ENCODE measurements at places on chromosomes 12 and 14. TPM values are rescaled to one million over a fixed set of nuclear protein-coding genes. Genes with fewer than 3 reads are reported as not detected.

GRCh38 chr14:57174466-57174865 lies 94.2 kb downstream of the EXOC5 start:
- DNase-seq = no peak

GRCh38 chr12:37543131-37543965 lies 773.2 kb upstream of the ALG10B start:
- no peak for DNase-seq

DNA sequence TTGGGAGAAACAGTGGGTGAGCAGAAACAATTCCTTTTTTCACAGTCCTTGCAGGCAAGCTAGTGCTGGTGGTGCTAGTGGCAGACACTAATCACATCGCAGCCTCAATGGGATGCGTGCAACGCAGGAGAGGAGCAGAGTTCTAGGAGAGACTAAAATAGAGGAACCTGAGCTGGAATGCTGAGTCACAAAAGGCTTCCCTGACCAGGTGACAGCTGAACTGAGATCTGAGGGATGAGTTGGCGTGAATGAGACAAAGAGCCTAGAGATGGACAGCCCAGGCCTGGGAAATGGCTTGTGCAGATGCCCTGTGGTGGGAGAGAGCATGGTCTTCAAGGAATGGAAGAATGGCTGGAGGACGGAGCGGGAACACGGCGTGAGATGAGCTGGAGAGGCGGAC lies 25.8 kb downstream of the ACADS start:
- no peak for DNase-seq

- DNase-seq = no peak
Observed at GRCh38 chr12:3042394-3042793, 34.8 kb upstream of the TSPAN9 start.

The TSPAN9 gene
- polyA plus RNA-seq = 31.1 TPM

GRCh38 chr14:24673059-24673458 lies 39.1 kb upstream of the GZMB start:
- DNase-seq = no peak

The TAS2R14 gene
- 1.3 TPM for polyA plus RNA-seq

The SERPINA6 gene
- not detected for polyA plus RNA-seq

The ACSM4 gene
- polyA plus RNA-seq = not detected

The PRPH gene
- polyA plus RNA-seq = 0.06 TPM

DNA sequence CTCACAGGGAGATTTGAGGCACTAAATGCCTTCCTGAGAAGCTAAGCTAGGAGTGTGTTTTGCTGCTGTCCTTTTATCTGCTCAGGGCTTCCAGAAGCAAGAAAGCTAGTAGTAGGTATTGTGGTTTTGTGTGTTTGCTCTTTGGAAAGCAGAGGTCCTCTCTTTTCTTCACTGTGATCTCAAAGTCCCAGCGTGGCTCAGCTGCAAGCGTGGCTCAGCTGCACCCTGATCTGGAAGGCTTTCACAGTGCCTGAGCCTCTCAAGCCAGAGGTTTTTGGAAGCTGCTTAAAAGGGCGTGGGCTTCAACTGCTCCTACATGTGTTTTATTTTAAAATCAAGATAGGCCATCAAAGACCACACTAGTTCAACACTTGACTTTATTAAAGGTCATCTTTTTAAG lies 337.4 kb upstream of the RGS6 start:
- DNase-seq = peak; percentile 46

The ACOT4 gene
- 0.17 TPM for polyA plus RNA-seq

DNA sequence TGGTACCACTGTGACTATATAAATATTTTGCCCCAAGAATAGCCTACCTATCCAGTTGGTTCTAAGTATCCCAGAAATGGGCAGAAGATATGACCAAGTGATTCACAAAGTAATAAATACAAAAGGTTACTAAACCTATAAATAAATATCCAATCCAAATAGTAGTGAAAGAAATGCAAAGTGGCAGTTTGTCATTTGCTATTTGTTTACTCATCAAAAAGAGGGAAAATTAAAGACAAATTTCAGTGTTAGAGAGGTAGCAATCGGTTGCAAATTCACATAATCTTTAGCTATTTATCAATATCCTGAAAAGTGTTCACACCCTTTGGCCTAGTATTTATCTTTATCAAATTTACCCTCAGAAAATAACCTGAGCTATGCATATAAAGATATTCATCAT lies 136.4 kb upstream of the NPAS3 start:
- DNase-seq = no peak

GRCh38 chr12:24127919-24128721 lies 178.7 kb upstream of the SOX5 start:
- DNase-seq = no peak

The MYO1H gene
- polyA plus RNA-seq = 0.15 TPM

The GSC gene
- polyA plus RNA-seq = 0.05 TPM

- peak; percentile 76 for DNase-seq
Observed at GRCh38 chr12:96906849-96907670, at the start of gene NEDD1. NEDD1 (plus strand) TSS chr12:96907257; CDS start chr12:96909760, 2,503 bp downstream.

- DNase-seq = peak; percentile 41
Observed at GRCh38 chr12:49019443-49020324, 1.1 kb upstream of the PRKAG1 start.

The SERPINA12 gene
- not detected for polyA plus RNA-seq

- no peak for DNase-seq
Observed at GRCh38 chr12:1603269-1603993, 9.1 kb upstream of the FBXL14 start.

DNA sequence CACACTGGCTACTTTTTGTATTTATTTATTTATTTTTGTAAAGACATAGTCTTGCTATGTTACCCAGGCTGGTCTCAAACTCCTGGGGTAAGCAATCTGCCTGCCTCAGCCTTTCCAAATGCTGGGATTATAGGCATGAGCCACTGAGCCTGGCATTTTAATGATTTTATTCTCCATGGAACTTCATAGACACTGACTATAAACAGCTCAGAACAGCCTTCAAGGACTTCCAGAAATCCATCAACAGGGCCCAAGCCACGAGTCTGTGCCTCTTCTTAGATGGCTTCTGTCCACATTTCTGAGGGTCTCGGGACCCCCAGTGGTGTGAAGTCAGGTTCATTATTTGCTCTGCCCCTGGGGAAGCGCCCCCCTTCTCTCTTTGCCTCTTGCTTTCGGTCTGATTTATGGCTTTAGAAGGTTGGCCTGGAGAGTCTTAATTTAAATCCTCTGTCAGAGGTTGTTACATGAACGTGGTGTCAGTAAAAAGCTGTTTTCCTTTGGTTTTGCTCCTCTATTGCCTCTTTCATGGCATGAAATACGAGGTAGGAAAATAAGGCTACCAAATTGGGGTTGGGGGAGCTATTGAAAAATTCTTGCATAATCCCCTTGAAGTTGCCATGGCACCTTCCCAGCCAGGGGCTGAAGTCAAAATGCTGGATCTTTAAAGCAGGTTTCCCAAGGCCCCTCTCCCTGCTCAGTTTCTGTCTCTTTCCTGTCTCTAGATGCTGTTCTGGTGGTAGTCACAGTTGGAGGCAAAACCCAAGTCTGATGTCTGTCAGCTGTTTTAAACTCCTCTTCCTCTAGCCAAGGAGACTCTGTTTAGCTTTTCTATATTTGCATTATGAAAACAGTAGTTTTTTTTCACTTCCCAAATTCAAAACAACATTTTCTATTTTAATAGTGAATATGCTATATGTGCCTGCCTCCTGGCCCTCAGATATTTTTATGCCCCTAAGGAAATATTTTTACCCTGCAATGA lies 129.4 kb downstream of the SMOC1 start:
- DNase-seq = no peak

The SLCO1A2 gene
- polyA plus RNA-seq = not detected

GRCh38 chr12:51907856-51908425 lies 637 bp downstream of the ACVRL1 start:
- no peak for DNase-seq

The ACACB gene
- polyA plus RNA-seq = 1.7 TPM

The TAS2R20 gene
- polyA plus RNA-seq = 0.06 TPM

The ESRRB gene
- 0.03 TPM for polyA plus RNA-seq

DNA sequence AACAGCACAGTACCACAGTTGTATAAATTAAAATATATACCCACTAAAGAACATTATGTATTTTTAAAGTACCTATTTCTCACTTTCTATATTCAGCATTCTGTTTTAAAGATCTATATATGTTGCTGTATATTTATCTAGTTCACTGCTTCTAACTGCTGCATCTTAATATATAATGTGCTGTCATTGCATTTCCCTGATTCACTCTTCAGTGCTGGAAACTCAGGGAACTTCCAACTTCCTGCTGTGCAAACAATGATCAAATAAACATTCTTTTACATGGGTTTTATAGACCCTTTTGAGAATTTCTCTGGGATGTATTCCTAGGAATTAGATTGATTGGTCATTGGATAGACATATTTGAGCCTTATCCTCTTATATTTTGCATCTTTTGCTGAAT lies 379.1 kb downstream of the APAF1 start:
- DNase-seq = no peak

DNA sequence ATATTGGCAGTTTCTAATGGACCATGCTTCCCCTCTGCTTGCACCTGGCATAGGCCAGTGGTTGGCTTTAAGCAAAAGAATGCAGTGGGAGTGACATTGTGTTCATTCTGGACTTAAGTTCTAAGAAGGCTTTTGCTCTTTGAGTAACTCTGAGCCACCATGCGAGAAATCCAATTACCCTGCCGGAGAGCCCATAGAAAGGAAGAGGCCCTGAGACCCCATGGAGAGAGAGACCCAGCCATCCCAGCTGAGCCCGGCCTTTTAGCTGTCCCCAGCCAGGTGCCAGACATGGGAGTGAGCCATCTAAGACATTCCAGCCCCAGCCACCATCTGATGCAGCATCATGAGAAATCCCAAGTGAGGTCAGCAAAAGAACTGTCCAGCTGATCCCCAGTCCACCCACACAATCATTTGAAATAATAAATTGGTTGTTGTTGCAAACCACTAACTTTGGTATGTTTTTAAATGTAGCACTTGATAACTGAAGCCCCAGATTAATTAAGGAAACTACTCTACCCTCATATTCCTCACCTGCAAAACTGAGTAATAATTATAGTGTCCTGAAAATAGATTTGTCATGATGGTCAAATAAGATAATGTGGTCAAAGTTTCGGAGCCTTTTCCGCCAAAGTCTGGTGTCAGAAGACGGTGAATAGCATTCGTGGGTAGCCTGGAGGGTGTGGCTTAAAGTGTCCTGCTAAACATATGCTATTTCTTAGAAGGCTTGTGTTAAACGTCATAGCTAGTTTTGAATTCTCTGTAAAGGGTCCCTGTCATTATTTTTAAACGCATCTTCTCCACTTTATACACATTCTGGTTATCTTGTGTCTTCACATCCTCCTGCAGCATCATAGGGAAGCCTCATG lies 166.6 kb upstream of the PELI2 start:
- DNase-seq = peak; percentile 64

The IAPP gene
- polyA plus RNA-seq = not detected

The TMEM132D gene
- not detected for polyA plus RNA-seq

DNA sequence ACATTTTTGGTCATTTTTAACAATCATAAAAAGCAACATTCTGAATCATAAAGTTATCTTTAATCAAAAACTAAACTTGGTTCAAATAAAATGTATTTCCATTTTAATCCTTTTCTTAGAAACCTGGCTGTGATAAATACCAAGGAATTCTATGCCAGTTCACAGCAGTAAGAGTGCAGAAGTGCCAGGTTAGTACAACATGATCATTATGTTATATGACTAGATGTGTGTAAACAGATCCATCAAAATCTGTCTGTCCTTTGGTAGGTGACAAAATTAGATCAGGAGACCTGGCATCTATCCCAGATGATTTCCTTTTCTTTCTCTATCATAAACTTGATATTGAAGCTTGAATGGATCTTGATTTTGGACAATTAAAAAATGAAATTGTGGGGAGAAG lies 200.6 kb upstream of the STXBP6 start:
- DNase-seq = no peak

DNA sequence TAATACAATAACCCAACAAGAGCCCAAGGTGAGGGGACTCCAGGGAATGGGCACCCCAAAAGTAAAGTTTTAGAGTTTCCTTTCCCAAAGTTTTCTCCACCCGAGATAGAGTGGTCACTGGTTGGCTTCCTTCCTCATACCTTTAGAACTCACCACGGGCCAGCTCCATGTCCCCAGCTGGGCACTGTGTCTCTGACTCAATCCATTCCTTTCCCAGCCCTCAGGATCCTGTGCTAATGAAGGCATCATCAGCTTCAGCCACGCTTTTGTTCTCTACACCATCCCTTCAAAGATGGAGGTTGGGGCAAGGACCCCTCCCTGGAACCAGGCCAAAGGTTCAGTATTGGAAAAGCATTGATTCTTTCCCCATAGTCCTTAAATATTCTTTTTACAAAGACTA lies 59.8 kb upstream of the VASH1 start:
- DNase-seq = no peak

DNA sequence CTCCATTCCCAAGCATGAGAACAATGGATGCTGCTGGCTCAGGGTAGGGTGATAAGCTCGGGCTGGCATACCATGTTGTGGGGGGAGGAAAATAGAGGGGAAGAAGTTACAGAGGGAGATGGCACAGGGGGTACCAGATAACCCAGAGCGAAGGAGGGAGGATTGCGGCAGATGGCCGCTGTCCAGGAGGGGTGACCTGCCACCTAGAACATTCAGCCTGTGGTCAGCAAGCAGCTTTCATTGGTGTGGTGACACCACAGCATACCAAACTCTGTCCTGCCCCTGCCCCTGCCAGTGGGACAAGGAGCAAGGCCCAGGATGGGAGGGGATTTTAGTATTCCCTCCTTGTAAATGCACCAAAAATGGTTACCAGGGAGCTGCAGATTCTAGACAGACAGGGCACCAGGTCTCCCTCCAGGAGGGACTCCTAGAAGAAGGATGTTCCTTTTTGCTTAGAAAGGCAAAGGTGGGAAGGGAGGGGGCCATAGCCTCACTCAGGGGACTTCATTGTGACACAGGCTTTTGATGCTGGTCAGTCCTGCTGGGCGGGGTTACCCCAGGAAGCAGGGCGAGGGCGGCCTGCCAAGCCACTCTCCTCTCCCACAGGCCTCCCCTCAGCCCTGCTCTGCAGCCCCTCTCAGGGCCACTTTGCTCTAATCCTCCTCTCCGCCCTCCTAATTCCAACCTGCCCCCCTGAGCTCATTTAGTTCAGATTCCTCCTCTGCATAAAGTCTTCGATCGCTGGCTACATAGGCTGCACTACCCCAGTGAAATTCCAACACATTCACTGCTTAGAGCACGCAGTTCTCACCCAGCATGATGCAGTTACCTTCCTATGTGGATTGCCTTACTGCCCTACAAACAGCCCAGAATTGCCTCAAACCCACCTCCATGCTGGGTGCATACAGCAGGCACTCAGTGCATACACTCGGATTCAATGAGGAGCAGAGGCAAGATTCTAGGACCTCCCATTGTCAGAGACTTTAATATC lies 36.0 kb upstream of the PLEKHG6 start:
- DNase-seq = no peak

DNA sequence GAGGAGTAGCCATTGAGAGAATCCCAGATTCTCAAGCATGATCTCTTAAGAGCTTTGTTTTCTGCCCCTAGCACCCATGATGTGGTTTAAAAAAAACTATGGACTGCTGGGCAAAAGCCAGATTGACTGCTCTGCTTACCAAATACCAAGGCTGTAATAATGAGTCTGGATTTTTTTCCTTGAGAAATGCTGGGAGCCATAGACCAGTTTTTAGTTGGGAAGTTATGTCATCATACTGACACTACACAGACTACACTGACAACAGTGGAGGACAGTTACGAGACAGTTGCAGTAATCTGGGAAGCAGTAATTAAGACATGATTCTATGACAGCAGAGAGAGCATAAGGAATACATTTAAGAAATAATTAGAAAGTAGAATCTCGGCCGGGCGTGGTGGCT lies 35.8 kb downstream of the SPATA7 start:
- peak; percentile 34 for DNase-seq

The HPD gene
- polyA plus RNA-seq = 0.55 TPM
